ENCODE measurements at places on chromosomes 13 and 19.

- DNase-seq, result no peak
Observed at GRCh38 chr13:76973920-76974617, 17.8 kb upstream of the CLN5 start.

- DNase-seq, result no peak
Observed at GRCh38 chr19:17156947-17157302, 58.2 kb upstream of the USE1 start.

DNA sequence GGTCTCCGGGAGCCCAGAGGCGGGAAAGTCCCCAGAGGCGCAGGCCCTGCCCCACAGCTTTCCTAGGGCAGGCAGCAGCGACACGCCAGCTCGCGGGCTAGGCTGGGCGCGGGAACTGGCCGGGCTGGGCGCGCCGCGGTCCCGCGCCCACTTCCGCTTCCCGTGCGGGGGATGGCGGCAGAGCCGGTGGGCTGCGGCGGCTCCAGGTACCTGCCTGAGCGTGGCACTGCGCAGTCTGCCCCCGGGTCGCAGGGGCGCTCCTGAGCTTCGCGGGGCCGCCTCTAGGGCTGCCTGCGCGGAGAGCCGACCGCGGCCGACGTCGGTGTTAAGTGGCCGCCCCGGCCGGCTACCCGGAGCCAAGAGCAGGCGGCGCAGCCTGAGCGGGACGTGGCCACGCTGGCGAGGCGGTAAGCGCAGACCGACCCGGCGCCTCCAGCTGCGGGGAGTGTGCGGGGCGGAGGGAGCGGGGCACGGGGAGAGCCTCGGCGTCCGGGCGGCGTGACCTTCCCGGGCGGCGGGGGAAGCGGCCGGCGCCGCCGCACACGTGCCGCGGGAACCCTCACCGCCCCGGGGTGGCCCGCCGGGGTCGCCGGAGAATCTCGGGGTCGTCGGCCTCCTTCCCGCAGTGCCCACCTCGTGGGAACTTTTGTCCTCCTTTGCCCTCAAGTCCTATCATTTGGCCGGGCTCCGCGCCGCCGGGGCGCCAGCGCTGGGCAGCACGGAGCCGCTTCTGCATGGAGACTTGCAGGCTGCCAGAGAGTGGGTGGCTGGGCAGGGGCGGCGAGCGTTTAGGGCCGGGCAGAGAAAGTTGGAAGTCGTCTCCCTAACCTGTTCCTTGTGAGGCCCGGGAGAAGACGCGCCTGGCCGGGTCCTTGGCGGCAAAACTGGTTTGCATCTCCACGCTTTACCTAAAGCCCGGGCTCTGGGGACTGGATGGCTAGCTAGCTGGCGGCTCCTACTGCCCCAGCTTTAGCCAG is 31.4 kb upstream of the MPHOSPH8 start:
- no peak for DNase-seq

GRCh38 chr19:7856109-7856591 is 18.0 kb downstream of the PRR36 start:
- no peak for DNase-seq

DNA sequence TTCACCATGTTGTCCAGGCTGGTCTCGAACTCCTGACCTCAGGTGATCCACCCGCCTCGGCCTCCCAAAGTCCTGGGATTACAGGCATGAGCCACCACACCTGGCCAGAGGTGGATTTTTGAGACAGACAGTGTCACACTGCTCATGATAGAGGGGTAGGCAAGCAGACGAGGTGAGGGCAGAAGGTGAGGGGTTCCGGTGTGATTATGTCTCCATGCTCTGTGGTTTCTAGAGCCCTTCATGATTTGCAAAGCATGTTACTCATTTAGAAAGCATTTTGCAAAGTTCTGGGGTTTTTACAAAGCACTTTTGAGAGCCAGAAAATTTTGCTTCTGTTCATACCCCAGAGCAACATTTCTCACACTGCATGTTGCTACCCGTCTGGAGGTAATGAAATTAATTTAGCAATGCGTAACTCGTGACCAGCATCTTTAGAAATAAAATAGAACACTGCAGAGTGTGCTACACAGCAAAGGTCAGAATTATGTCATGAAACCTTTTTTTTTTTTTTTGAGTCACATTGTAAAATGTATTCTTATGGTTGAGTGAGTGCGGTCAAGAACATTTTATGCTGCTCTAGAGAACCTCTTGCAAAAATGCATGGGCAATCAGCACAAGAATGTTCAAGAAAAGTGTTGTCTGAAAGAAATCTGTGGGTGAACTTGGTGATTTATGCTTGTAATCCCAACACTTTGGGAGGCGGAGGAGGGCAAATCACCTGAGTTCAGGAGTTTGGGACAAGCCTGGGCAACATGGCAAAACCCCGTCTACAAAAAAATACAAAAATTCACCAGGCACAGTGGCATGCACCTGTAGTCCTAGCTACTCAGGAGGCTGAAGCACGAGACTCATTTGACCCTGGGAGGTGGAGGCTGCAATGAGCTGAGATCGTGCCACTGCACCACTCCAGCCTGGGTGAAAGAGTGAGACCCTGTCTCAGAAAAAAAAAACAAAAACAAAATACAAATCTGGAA is 58.0 kb downstream of the MAP4K1 start:
- no peak for DNase-seq

DNA sequence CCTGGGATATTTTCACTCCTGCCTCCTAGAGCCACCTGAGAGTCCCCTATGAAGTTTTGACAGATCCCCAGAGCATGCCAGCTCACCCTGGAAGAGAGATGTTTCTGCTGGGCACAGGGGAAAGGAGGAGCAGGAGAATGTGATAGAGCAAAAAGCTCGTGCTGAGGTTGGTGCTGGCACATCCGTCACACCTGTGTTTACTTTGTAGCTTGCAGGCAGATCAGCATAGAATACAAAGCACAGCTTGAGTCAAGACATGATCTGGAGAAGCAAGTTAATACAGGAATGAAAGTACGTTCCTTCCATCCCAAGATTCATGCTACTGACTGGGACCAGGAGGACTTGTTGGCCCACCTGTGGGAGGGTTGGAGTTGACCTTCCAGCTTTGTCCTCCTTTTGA is 46.1 kb downstream of the HSPH1 start:
- DNase-seq, result no peak

DNA sequence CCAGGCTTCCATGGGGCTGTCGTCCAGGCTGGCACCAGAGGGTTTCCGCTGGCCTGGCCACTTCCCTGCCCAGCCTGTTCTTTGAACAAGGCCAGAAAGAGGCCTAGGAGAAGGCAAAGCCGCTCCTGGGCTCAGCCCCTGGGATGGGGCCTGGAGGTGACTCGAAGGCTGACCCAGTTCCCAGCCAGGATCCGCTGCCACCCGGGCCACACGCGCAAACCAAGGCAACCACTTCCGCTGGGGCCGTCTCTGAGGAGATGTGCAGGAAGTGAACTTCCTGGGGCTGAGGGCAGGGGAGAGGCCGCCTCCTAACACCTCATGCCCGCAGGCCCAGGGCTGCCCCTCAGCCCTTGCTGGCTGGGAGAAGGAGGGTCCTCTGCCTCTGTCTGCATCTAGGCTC is 15.2 kb downstream of the PLEKHF1 start:
- DNase-seq, result peak; percentile 61

DNA sequence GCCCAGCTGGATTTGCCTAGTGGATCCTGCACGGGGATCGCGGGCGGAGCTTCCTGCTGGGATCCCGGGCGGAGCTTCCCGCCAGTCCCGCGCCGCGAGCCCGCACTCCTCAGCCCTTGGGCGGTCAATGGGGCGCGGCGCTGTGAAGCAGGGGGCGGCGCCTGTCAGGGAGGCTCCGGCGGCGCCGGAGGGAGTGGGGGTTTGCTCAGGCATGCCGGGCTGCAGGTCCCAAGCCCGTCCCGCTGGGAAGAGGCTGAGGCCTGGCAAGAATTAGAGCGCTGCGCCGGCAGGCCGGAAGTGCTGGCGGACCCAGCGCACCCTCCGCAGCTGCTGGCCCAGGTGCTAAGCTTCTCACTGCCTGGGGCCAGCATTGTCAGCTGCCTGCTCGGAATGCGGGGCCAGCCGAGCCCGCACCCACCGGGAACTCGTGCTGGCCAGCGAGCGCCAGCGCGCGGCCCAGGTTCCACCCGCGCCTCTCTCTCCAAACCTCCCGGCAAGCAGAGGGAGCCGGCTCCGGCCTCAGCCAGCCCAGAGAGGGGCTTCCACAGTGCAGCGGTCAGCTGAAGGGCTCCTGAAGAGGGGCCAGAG is 119.6 kb downstream of the PRR20E start:
- DNase-seq, result no peak

DNA sequence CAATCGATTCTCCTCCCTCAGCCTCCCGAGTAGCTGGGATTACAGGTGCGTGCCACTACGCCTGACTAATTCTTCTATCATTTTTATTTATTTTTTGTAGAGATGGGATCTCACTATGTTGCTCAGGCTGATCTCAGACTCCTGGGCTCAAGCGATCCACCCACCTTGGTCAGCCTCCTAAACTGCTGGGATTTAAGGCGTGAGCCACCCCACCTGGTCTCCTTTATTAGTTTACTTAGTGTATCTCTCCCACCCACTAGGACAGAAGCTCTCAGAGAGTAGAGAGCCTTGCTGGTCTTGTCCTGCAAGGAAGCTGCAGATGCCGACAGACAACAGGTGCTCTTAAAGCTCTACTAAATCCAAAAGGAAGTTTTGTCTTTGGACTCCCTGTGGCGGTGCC is 2.5 kb upstream of the LRRC8E start:
- no peak for DNase-seq

DNA sequence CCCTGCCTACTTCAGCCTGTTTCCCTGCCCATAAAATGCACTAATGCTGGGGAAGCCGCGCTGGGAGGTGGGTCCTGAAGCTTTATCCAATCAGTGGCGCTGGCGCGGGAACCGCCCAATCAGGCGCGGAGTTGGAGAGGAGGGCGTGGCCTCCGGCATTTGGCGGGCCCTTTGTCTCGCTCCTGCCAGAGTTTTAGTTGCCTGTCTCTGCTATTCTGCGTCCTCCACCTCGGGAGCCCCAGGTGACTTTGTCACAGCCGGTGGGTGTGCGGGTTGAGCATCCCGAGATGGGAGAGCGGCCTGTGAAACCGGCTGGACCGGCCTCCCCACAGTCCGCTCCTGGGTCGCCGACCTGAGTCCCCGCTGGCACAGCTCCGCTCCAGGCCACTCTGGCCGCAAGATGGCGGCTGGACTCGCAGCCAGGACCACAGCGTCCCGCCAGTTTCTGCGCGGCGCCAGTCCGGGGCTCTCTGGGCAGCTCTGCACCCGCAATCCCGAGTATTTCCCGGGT is 30.7 kb upstream of the ZNF429 start:
- peak; percentile 25 for DNase-seq

DNA sequence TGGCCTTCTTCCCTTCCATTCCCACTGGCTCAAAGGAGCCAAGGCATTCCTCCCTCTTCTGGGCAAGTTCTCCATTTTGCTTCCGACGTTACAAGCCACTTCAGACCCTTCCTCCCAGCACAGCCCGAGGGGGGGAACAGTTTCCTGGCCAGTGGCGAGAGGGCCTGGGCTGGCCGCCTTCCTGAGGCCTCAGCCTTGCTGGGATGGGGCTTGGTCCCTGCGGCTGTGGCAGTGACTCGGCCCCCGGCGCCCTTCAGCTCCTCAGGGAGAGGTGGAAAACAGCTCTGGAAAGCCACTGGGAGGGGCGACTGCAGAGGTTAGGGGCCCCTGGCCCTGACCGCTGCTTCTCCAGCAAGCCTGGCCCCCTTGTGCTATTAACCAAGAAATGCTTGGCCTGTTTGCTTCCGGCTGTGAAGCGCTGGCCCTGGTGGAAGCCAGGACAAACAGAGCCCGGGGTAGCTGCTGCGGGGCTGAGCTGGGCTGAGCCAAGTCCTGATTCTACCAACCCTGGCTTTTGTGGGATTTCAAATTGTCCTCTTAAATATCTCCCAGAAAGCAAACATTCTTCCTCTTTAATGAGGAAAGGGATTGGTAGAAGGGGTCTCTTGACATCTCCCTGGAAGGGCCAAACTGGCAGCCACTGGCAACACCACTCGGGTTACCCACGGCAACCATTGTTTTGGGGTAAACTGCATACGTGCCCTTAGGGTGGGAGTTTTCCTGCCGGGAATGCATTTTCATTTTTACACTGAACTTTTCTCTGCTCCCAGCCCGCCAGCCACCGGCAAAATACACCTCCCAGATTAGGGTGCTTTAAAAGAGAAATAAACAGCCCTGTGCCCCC is 38.7 kb downstream of the C13orf46 start:
- DNase-seq, result no peak

DNA sequence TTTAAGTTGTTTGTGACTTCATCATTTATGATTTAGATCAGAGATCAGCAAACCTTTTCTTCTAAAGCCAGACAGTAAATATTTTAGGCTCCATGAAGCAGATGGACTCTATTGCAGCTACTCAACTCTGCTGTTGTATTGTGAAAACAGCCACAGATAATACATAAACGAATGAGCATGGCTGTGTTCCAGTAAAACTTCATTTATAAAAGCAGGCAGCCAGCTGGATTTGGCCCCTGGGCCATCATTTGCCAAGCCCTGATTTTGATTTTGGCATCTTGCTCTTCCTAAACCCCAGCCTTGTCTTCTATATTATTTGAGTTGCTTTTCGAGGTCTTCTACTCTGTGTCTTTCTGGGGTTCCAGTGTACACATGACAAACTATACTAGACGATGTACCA is 41.3 kb downstream of the RNASEH2B start:
- DNase-seq, result no peak

DNA sequence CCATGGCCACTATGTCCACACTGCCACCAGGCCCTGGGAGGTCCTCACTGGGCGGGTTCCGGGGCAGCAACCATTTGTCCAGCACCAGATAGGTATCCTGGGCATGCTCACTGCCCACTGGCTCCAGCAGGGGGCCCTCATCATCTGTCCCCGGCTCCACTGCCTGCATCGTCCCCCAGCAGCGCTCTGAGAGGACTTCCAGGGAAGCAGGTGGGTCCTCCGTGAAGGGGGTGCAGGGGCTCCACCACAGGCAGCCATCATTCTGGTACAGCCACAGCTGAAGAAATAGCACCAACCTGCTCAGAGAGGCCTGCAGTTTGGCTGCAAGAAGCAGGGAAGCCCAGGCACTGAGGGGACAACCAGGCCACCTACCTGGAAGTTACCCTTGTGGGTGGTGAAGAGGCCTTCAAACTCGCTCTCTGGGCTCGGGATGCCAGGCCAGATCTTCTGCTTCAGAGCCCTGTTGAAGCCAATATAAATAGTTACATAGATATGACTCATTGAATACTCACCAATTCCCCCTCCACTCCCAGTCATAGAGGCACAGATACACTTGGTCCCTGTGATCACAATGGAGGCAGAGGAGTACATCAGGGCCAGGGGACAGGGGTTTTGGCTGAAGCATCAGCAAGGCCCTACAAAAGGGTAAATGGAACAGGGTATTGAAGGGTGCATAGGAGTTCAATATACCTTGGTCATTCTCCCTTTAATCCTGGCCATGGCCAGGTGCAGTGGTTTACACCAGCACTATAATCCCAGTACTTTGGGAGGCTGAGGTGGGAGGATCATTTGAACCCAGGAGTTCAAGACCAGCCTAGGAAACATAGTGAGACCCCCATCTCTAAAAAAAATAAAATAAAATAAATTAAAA is 4.1 kb downstream of the SWSAP1 start:
- DNase-seq, result no peak

- peak; percentile 15 for DNase-seq
Observed at GRCh38 chr13:75357576-75358289, 124.2 kb downstream of the TBC1D4 start.

Measured in stimulated activated CD4-positive, alpha-beta T cell treated with anti-CD3 and anti-CD28 coated beads, Interleukin-15, amount 100 ng/mL, for 1 hour (primary cell).